ENCODE measurements at places on chromosomes 6 and 20.
A peak's percentile ranks its signal among the peaks of the same experiment; 100 is the strongest.

DNA sequence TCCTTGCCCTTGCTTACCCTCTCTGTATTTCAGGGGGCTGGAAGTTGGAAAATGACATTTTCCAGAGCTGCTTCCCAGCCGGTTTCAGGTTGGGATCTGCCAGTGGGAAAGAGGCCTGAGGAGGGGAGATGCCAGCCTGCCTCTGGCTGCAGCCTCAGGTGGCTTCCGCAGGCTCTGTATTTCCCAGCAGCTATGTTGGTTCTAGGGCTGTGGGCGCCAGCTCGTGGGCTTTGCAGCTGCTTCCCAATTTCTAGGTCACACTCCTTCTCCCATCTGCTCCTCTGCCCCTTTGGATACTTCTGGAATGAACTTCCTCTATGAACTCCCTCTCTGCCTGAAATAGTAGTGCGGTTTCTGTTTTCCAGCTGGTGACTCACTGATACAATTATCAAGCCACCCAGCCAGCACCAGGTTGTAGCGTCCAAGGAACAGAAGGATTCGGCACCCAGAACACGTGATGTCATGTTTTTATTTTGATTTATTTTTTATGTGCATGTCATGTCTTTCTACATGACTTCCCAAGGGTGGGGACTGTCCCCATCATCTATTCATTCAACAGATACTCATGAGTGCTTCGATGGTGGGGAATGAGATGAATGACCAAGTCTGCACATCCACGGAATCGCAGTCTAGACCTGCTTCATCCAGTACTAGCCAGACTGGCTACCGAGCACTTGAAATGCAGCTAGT, 38.0 kb downstream of the TGM2 start:
- peak; percentile 88 for DNase-seq

DNA sequence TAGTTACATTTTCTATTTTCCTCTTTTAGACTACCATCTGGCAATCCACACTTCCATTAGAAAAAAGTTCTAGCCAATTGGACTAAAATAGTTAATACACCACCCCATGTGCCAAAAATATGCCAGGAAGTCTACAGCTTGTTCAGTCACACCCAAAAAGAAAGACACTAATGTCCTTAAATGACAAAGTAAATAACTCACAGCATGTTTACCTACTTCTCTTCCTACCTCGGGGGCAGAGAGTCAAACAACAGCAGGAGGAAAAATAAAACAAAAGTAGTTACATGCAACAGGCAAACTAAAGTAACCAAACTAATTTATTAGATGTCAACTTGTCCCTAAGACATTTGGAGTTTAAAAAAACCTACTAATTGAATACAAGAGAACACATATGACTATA, 57.0 kb downstream of the UBE3D start:
- DNase-seq = no peak

GRCh38 chr20:31924561-31924960, 27.3 kb downstream of the PDRG1 start:
- DNase-seq = no peak

DNA sequence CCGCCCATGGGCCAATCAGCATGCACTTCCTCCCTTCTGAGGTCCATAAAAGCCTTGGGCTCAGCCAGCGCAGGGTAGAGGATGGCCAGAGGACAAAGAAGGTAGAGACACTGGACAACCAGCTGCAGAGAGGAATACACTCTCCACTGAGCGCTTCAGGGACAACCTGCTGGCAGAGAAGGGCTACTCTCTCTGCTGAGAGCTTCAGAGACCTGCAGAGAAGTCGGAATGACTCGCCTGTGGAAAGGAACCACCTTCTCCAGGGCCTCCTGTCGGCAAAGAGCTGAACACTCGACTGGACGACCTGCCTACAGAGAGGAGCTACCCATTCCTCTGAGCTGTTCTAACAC, 31.4 kb upstream of the SLA2 start:
- no peak for DNase-seq

- peak; percentile 54 for DNase-seq
Observed at GRCh38 chr6:122645256-122645655, 35.1 kb downstream of the PKIB start.

- DNase-seq = peak; percentile 88
Observed at GRCh38 chr6:100730001-100730980, 150.8 kb downstream of the ASCC3 start.

DNA sequence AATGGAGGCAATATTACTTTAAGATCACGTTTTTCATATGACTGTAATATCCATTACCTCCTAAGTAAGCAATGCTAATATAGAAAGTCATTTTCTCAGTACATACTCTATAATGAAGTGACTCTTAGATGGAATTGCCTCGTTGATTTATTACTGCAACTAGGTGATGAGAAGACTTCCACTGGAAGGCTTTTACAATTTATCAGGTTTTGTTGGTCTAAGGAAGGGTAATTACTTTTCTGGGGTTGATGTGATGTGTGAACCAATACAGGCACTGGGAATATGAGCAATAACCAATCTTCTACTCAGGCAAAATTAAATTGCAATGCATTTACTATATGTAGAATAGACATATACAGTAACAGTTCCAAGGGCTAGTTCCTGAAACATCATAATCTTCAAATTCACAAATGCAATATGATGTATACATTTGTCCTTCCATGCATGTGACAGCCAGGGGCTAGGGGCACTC, 635.0 kb downstream of the QKI start:
- DNase-seq = no peak

DNA sequence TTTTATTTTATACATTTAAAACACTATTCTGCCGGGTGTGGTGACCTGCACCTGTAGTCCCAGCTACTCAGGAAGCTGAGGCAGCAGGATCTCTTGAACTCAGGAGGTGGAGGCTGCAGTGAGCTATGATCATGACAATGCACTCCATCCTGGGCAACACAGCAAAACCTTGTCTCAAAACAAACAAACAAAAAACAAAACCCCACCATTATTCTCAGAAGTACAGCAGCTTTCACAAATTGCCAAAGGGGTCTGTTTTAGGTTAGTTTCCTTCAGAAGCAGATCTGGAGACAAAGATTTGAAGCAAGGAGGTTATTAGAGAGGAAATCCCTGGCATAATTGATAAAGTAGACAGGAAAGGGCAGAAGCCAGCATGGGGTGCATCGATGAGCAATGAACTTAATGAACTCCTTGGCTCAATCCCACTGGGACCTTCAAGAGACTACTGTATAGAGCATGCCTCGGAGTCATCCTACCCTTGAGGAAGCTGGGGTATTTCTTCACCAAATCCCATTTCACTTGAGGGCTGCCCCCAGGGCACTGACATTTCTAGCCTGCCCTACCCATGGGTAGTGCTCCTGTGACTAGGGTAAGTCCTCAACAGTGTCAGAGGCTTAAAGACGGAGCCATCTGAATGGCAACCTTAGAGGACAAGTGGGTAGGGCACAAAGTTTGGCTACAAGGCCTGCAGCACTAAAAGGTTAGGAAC, 43.2 kb upstream of the DDR1 start:
- no peak for DNase-seq

GRCh38 chr20:59832406-59833363, 100.8 kb downstream of the SYCP2 start:
- no peak for DNase-seq

GRCh38 chr20:51628533-51629398, 86.2 kb upstream of the NFATC2 start:
- no peak for DNase-seq

DNA sequence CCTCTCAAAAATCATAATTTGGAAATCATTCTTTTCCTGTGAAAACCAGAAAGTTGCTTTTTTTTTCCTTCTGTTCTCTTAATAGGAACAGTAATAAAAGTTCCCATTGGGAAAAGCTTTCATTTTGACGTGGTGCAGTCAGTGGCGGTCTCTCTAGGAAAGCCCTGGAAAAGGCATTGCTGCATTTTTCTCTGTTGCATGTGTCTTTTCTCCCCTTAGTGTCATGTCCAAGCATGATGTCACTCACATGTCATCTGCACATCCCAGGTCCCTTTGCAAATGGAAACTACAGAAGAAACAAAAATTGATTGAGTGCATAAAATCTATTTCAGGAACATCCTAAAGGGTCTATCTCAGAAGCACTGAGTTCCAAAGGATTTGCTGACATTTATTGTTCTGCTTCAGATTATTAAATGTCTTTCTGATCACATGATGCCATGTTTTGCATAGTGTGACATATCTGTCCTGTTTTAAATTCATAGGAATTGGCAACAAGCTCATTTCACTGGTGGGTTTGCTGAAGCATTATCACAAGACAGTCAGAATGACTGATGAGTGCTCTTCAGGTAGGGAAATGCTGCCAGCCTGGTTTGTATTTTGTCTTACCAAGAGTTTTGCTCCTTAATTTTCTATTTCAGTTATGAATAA, 208.7 kb downstream of the SOX4 start:
- DNase-seq = no peak

DNA sequence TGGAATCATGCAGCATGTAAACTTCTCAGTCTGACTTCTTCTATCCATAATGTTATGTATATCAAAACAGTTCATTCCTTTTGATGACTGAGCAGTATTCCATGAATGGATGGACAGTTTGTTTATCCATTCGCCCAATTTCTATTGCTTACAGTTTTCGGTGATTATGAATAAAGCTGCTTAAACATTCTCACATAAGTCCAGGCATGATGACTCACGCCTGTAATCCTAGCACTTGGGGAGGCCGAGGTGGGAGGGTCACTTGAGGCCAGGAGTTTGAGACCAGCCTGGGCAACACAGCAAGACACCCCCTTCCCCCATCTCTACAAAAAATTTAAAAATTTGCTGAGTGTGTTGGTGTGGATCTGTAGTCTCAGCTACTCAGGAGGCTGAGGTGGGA, 22.9 kb upstream of the HMGA1 start:
- no peak for DNase-seq

DNA sequence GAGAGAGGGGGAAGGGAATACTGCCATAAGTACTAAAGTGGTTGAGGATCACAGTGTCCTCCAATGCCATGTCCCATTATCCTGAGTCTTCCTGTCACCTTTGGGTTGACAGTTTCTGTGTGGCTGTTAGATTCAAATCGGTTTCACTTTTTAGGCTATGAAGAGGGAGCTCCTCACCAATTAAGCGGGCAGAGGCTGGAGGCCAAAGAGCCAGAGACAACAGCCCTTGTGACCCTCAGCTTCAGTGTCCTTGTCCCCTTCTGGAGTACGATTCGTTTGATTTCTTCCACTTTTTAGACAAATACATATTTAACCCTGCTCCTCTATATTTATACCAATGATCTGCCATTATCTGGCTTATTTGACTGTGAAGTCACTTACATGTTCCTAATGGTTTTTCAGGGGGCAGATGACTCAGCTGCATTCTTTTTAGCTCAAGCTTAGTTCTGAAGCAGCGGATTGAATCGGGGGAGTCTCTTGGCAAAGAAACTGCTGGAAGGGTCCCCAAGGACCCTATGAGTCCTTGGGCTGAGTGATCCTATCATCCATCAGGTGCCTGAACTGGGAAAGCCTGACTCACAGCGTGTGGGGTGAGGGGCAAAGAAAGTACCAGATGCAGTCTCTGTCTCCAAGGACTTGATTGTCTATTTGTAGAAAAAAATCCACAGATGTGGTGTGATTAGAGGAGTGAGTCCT, 18.2 kb downstream of the FERMT1 start:
- DNase-seq = peak; percentile 76

GRCh38 chr20:8678098-8678776, 390.6 kb upstream of the PLCB4 start:
- DNase-seq = no peak

GRCh38 chr6:107711412-107712236, 112.5 kb downstream of the SCML4 start:
- DNase-seq = no peak

- no peak for DNase-seq
Observed at GRCh38 chr6:158926414-158926813, 73.6 kb downstream of the RSPH3 start.

- DNase-seq = no peak
Observed at GRCh38 chr6:20302702-20303251, 90.5 kb upstream of the MBOAT1 start.

DNA sequence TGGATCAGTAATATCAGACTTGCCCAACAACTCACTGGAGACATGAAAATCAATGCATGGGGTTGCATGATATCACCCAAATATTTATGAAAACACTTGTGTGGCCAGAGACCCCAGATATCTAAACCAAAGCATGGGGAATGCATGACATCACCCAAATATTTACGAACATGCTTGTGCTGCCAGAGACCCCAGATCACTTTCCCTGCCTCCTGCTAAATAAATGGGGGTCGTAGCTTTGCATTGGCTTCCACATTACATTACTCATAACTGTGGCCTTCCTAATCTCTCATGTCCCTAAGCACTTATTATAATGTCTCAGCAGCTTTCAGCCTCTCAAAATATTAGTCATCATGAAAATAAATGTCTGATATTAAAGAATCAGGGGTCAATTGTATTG, 838.0 kb upstream of the DEFB115 start:
- no peak for DNase-seq

DNA sequence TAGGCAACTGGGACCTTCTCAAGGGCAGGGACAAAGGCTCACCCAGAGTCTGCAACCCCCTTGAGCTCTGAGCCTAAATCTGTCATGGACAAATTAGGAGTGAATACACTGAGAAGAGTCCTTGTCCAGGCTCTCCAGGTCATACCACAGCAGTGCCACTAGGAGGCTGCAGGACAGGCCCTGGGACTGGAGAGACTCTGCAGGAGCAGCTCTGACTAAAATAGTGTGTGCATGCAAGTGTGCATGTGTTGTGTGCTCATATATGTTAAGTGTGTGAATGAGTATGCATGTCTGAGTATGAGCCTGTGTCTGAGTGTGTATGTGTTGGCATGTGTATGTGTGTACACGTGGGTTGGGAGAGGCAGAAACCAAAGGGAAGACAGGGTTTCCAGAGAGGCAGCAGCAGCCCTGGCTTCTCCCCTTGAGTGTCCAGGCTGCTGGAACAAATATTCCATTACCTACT, 27.1 kb downstream of the MRPL14 start:
- DNase-seq = peak; percentile 16

- no peak for DNase-seq
Observed at GRCh38 chr6:65170273-65170672, 536.8 kb downstream of the EYS start.

All from NCI-H2171 treated with DMSO at 0.1 percent for 48 hours (cell line).